Activated CD4-positive, alpha-beta T cell treated with anti-CD3 and anti-CD28 coated beads, Interleukin-2, Interleukin-6, amounts not matched to agents 100 ng/mL and 50 ng/mL, durations not matched to agents 16 hours and 8 hours (primary cell): ENCODE measurements at places on chromosomes 16 and 17.
A peak's percentile ranks its signal among the peaks of the same experiment; 100 is the strongest.

- no peak for DNase-seq
Measured at GRCh38 chr16:89036776-89037175, 56.9 kb upstream of the ACSF3 start.

- DNase-seq: no peak
Measured at GRCh38 chr17:5536866-5537650, 47.3 kb downstream of the NLRP1 start.

DNA sequence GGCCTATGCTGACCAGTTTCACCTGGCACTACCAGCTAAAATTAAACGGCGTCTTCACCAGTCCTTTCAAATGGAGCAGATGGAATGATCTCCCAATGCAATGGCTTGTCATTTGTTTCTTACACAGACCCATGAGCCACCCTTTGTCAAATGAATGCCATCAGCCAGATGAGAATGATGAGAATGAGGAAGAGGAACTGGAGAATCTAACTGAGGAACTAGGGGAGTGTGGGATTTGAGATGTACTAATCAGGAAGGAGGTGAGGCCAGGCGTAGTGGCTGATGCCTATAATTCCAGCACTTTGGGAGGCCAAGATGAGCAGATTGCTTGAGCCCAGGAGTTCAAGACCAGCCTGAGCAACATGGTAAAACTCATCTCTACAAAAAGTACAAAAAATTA lies 116.4 kb downstream of the HS3ST3A1 start:
- DNase-seq: no peak

- DNase-seq: peak; percentile 33
Measured at GRCh38 chr17:65041518-65041917, 15.0 kb downstream of the GNA13 start.

- DNase-seq: no peak
Measured at GRCh38 chr17:15917021-15917437, 27.9 kb upstream of the ADORA2B start.

DNA sequence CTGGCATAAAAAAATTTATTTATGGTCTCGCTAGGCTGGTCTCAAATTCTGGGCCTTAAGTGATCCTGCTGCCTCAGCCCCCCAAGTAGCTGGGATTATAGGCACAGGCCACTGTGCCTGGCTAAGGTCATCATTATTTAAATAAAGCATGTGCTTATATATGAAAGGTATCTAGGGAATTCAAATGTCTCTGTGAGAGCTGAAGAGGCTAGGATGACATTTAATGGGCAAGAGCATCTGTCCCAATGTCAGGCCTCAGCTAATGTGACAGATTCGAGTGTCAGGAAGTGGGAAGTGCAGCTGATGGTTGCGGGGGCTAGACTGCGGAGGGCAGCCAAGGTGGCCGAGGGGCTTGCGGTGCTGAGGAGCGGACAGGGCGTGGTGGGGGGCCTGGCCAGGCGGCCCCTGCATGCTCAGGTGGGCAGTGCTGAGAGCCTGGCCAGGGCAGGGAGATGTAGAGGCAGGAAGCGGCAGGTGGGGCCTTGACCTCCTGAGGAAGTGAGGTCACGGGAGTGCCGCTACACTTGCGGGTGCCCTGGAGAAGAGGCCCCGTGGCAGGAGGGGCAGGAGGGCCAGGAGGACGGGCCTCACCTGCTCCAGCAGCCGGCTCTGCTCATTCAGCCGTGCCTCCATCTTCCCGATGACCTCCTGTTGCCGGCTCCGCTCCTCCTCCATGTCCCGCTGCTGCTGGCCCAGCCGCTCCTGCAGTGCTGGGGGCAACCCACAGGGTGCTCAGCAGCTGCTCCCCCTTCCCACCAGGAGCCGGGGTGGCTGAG lies 12.6 kb upstream of the MRPL38 start:
- DNase-seq: no peak

GRCh38 chr16:1244881-1245280 lies 4.4 kb downstream of the TPSAB1 start:
- no peak for DNase-seq

- DNase-seq: peak; percentile 76
Measured at GRCh38 chr17:17750881-17751280, 69.6 kb downstream of the RAI1 start.

DNA sequence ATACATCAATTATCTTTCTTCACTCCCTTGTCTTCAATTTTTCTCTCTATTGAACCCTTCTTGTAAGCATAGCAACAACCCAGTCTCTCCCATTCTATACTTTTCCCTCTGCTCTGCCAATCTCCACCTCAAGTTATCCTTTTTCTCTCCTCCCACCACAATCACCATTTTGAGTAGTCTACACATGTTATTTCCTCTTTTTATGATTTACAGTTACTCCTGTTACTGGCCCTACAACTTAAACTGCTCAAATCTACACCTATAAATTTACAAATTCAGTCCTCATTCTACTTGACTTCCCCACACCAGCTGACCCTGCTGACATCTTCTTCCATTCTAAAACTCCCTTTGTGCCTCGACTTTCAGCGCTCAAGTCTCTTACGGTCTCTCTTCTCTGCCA lies 84.6 kb downstream of the SPAG9 start:
- DNase-seq: no peak

DNA sequence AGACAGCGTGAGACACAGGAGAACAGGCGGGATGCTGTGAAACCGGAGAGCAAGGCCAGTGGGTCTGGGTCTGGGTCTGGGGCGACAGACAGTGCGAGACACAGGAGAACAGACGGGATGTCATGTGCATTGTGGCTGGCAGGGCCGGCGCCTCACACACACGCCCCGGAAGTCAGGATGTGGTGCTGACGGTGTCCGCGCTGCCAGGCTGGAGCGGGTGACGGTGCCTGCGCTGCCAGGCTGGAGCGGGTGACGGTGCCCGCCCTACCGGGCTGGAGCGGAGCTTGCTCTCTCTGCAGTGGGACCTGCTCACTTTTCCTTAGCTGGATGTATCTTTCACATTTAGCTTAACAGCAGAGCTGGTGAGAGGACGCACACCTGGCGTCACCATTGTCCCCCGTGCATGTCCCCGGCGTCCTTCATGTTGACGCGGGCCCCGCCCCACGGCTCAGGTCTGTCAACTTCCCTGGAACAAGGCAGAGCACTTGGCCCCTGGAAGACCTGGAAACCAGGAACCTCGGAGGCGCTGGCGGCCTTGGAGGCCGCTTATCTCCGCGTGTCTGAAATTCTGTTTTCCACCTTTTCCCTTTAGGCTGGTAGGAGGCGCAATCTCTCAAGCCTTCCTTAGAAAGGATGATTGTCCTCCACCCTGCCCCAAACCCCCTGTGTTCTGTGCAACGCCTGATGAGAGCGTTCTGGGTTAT lies 43.0 kb upstream of the ZNF750 start:
- DNase-seq: peak; percentile 86

- DNase-seq: no peak
Measured at GRCh38 chr17:3802461-3803307, 1.7 kb upstream of the ITGAE start.

DNA sequence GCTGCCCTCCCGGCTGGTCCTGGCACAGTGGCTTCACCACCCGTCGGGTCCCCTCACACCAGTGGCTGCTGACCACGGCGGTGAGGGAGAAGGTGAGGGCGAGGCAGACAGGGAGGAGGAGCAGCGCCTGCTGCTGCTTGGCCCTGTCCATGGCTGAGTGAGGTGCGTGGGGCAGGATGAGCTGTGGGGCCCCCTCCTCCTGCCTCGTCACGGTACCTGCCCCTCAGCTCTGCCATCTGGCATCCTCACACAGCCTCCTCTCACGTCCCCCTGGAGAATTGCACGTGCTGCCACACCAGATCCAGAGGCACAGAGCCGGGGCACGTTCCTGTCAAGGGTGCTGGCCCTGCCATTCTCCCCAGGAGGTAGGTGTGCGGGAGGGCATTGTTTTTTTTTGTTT lies at the start of gene GSG1L2:
Gene GSG1L2, minus strand, starts transcription at position 159 of the 400 bp plus-strand sequence. Its CDS starts 8 bp downstream, at position 151.
- DNase-seq: no peak

GRCh38 chr16:51526621-51527020 lies 375.6 kb upstream of the SALL1 start:
- DNase-seq: no peak

DNA sequence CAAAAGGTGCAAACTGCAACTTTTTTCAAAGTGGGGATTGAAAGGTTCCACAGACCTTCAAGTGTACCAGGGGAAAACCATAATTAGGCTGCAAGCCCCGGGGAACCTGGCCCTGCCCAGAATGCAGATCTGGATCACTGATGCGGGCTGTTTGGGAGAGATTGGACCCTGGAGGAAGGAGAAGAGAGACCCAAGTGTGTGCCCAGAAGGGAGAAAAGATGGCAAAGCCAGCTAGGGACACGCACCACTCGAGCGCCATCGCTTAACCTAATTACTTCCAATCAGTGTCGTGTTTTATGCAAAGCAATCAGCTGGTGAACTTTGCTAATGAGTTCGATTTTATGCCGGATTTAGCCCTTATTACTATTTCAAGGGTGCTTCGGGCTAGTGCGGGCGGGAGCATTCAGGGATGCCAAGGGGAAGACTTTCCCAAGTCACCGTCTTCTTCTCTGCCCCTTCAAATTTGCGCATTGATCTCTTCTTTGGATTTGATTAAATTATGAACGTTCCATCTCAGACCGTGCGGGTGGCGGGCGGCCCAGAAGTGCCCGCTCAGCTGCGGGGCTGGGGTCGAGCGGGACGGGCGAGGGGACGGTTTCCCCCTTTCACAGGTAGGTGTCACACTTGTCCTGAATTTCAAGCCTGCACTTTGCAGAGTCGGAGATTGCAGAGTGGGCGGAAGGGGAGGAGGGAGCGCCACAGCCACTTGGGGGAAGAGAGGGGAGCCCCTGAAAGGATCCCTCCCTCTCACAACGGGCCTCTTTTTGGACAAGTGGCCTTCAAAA lies 4.0 kb downstream of the IRX5 start:
- no peak for DNase-seq

DNA sequence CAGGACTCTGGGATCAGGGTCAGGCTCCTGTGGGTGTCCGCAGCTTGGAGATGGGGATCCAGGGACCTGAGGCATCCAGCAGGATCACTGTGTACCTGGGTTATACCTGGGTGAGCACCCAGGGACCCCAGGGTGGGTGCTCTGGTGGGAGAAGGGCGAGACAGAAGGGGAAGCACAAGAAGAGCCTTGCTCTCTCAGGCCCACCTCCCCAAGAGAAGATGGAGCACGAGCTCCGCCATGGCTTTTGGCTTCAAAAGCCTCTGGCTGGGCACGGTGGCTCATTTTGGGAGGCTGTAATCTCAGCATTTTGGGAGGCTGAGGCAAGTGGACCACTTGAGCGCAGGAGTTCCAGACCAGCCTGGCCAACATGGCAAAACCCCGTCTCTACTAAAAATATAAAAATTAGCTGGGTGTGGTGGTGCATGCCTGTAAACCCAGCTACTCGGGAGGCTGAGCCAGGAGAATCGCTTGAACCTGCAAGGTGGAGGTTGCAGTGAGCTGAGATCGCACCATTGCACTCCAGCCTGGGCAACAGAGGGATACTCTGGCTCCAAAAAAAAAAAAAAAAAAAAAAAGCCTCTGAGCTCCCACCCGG lies 8.9 kb downstream of the DRC7 start:
- DNase-seq: no peak

DNA sequence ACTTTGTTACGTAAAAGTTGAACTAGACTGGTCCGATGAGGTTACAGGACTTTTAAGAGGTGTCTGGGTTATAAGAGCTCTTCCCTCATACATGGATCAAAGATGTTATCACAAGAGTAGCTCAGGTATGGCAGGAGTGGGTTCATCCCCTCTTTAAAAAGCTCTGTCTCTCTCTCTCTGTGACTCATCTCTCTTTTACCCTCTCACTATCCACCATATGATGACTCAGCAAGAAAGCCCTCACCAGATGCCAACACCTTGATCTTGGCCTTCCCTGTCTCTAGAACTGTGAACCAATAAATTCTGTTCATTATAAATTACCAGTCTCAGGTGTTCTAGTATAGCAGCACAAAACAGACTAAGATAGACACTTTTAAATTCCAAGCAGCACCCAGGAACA lies 1.9 kb upstream of the CLEC19A start:
- peak; percentile 4 for DNase-seq

GRCh38 chr16:15672514-15673167 lies 22.6 kb downstream of the NDE1 start:
- DNase-seq: peak; percentile 81

GRCh38 chr16:67404740-67405226 lies 11.5 kb upstream of the TPPP3 start:
- no peak for DNase-seq

DNA sequence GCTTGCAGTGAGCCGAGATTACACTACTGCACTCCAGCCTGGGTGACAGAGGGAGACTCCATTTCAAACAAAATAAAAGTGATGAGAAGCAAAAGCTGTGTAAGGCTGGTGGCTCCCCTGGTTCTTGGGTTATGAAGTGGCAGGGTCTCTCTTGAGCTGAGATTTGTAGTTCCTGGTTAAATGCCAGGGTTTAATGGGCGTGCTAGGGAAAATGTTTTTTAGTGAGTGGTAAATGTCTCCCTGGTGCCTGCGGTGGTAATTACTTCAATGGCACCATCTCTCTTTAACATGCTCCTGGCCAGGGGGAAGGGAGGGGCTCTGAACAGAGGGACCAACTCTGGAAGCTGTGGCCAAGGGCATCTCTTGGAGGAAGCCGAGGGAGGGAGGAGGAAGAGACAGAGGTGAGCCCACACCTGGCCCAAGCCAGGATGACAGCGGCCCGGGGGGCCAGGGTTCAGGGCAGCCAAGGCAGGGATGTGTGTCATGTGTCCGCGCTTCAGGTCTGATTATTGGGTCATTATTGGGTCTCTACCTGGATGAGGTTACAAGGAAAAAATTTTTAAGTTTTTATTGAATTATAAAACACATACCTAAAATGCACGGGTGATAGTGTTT lies 17.8 kb upstream of the RPL38 start:
- no peak for DNase-seq

DNA sequence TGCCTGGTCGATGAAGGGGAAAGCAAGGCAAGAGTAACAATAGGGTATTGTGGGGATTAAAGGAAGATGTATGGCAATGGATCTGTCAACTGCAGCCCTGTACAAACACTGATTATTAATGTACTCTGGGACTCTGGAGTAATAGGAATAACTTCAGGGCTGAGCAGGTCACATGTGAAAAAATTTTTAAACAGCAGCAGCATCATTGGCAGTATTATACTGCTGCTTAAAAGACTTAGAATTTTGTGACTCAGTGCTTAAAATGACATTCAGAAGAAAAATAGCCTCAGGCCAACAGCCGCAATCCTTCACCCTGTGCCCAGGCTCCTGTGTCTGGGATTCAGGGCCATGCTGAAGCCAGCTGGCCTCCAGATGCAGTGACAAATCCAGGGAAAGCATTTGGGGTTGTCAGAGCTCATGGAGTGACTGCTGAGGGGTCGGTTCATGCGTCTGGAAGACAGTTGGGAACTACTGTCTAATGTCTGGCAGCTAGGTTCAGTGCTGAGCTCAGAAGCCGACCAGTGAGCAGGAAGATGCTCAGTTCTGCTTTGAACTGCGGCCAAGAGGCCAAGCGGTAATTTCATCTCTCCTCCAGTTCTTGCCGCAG lies 22.2 kb downstream of the TEX2 start:
- no peak for DNase-seq
